ENCODE measurements at places on chromosomes 3 and 15.
A peak's percentile ranks its signal among the peaks of the same experiment; 100 is the strongest.

DNA sequence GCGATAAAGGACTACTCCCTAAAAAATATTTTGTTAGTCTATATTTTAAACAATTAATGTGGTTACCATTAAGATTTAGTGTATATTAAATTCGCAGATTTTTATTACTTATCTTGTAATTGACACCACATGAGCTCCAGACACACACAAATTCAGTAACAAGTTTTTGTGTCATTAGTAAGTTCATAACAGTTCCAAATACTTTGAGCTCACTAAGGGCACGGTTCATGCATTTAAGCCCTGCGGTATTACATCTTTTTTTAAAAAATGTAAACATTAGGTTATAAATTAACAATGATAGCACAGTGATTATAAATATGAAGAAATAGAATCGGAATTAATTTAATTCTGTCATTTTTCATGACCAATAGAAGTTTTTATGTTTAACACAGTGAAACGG is 317.3 kb downstream of the ZNF385D start:
- no peak for DNase-seq

GRCh38 chr15:78837543-78837942 is 26.3 kb upstream of the ADAMTS7 start:
- no peak for DNase-seq

DNA sequence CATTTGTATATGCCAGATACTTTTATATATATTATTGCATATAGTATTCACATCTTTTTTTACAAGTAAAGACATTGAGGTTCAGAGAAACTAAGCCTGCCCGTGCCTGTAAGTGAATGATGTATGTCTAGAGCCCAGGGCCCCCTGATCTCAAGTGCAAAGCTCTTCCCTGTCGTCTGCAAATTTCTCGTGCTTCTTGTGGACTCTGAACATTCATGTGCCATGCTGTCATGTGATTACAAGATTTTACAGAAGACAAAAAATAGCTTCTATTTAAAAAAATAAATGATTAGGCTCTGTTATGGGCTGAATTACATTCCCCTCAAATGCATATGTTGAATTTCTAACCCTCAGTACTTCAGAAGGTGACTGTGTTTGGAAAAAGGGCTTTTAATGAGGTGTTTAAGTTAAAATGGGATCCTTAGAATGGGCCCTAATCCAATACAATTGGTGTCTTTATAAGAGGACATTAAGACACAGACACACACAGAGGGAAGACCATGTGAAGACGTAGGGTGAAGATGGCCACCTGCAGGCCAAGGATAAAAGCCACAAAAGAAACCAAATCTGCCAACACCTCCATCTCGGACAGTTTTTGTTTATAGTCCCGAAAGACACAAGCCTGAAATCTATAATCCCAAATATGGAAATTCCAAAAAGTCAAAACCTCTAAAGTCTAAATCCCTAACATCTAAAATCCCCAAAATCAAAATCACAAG is 3.9 kb upstream of the MASP1 start:
- DNase-seq: no peak

- DNase-seq: no peak
These were observed 49.3 kb downstream of the CMTM6 start for GRCh38 chr3:32453346-32453745.

DNA sequence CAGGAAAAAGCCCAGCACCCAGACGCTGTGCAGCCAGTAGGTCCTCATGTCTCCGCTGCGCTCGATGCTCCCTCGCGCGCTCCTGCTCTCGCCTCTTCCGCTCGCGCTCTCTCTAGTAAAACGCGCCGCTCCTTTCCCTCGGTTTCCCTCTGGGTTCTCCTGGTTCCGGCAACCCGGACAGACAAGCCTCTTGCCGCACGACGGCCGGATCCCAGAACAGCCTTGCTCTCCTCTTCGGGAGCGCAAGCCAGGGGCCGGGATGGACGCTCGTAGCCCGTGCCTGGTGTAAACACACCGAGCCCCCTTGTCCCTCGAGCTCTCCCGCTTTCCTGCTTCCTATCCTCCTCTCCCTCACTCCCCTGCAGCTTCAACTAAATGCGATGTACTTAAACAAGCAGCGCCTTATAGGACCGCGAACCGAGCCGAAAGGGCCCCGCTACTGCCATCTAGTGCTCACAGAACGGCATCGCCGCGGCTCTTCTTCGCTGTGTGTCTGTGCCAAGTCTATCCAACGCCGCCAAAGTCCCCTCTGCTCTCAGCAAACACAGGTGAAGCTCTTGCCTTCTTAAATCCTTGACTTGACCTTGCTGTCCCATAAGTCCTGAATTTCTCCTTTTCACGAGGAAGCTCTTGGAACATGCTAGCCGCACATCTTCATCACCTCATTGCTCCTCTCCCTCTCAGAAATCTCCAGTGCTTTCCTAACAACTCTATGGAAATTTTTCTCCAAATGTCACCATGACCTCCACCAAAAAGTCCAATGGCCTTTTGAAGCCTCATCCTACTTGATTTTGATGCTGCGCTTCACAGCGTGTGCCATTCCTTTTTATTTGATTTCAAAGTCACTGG is 1037.2 kb downstream of the IGSF11 start:
- peak; percentile 77 for DNase-seq

Measured in body of pancreas (tissue), 4 donors.